ENCODE measurements at places on chromosomes 6 and 20.

DNA sequence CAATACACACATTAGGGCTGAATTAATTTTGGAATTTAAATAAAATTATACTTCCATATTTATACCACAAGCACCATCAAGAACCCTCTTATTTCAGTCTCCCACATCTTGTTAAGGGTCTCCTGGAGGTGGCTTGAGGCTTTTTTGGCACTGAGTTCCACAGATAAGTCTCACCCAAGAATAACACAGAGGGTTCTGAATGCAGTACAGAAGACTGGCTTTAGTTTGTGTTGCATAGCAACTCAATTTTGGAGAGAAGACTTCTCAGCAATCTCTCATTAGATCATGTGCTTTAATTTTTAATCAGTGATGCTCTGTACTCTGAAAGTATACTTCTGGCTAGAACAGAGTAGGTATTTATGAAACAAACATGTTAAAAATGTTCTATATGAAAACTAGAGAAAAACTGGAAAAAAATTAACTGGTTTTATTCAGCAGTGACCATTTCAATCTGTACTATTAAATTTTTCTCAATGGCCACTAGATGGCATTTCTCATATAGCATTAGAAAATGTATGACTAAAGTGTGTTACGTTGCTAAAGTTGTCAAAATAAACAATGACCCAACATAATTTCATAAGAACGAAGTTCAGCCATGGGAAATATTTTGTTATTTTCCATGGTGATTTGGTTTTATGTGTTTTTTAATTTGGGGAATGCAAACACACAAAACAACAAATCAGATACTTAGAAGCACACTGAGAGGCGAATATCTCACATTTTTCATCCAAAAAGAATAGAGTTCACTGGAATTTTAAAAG is 32.7 kb upstream of the MAP7 start:
- no peak for DNase-seq

DNA sequence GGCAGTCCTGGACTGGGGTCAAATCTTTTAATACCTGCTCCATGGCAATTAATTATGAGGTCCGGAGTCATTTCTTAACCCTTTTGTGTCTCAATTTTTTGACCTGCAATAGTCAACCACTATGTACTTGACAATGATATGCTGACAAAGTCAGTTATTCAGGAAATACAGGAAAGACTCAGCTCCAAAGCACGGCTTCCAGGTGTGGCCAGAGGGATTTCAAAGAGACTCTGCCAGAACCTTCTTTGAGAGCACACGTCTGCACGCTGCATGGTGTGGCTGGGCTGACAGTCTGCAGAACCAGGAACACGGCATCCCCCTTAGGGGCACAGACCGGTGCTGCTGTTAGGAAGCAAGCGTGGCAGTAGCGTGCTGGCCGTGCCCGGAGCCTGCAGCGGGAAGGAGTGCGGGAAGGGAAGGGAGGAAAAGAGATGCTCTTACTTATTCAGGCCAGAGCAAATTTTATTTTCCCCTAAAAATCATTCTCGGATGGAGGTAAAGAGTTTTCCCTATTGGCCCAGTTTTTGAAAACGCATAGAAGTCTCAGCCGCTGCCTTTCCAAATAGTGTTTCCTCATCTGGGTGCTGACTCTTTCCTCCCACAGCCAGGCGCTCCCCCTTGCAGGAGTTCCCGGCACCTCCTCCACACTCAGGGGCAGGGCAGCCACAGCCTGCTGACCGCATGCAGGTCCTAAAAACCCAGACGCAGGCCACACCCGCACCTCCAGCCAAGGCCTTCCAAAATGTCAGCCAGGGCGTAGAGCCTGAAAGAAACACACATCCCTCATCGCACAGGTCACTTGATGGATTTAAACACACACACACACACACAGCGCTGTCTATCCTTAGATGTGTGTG is 187.4 kb upstream of the SNX9 start:
- DNase-seq, result no peak

- DNase-seq, result no peak
Observed at GRCh38 chr20:50654904-50655303, 36.4 kb downstream of the RIPOR3 start.

- DNase-seq, result no peak
Observed at GRCh38 chr6:67736816-67737215, 898.3 kb upstream of the ADGRB3 start.

- no peak for DNase-seq
Observed at GRCh38 chr6:158314737-158315136, 2.5 kb downstream of the TULP4 start.

GRCh38 chr6:100463630-100464161 is 1.0 kb downstream of the SIM1 start:
- DNase-seq, result no peak

GRCh38 chr6:27922949-27923348 is 10.8 kb upstream of the OR2B2 start:
- no peak for DNase-seq

Measured in lower lobe of right lung (tissue), 2 donors.